Hepatic stellate cell (primary cell): ENCODE measurements at places on chromosomes 4 and X.

DNA sequence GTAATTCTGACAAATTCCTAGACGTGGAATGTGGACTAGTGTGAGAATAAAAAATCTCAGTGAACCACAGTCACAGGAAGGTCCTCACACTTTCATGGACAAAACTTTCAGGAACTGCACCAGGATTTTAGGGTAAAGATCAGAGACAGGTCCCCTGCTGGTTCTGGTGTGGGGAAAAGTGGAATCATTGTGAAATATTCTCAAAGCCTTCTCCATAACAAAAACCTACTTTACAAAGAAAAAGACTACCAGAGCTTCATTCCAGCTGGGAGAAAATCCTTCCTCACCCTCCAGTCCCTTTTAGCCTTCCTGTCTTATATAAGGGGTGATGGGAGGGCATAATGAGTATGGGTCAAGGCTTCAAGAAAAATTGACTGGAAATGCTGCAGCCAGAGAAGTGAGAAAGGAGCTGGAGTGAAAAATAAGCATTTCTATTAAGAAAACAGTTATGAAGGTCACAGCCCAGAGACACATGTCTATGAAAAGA is 325.8 kb downstream of the ARAP2 start:
- DNase-seq = no peak

DNA sequence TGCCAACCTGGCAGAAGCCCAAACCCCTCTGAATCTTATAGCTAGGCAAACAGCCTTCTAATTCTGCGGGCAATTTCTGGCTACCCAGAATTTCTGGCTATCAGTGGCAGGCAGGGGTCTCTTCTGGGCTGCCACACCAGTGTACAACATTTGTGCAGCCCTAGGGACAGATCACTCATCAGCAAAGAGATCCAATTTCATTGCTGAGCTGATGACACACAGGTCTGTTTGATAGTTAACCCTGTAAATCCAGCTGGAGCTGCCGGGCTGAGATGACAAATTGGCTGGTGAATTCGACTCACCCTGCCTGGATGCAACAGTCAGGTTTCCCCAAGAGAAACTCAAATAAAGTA is 2.4 kb downstream of the MID1 start:
- DNase-seq = no peak

DNA sequence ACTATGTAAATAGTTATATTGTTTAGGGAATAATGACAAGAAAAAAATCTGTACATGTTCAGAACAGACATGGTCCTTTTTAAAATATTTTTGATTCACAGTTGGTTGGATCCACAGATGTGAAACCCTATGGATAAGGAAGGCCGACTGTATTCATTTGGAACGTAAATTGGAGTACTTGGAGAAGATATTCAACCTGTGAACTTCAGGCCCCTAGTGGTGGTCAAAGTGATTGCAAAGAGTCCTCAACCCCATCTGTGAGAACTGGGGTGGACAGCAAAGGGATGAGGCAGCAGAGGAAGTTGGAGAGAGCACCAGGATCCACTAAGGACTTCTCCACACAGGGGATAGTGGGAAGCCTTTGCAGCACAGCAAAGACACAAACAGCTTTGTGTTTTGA is 6.2 kb upstream of the CXCL13 start:
- DNase-seq = no peak

GRCh38 chrX:140766024-140766611 is 56.6 kb downstream of the LINC00632 start:
- DNase-seq = peak; percentile 14

GRCh38 chr4:74930162-74930561 is 2.8 kb upstream of the PARM1 start:
- no peak for DNase-seq

DNA sequence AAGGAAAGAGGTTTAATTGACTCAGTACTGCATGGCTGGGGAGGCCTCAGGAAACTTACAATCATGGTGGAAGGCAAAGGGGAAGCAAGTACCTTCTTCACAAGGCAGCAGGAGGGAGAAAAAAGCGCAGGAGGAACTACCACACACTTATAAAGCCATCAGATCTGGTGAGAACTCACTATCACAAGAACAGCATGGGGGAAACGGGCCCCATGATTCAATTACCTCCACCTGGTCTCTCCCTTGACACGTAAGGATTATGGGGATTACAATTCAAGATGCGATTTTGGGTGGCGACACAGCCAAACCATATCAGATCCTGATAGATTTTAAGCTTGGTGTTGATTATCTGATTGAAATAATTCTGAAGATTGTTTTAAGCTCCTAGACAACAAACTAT is 218.7 kb downstream of the CBR4 start:
- no peak for DNase-seq

GRCh38 chrX:17735406-17735805 is 1.9 kb upstream of the SCML1 start:
- no peak for DNase-seq

DNA sequence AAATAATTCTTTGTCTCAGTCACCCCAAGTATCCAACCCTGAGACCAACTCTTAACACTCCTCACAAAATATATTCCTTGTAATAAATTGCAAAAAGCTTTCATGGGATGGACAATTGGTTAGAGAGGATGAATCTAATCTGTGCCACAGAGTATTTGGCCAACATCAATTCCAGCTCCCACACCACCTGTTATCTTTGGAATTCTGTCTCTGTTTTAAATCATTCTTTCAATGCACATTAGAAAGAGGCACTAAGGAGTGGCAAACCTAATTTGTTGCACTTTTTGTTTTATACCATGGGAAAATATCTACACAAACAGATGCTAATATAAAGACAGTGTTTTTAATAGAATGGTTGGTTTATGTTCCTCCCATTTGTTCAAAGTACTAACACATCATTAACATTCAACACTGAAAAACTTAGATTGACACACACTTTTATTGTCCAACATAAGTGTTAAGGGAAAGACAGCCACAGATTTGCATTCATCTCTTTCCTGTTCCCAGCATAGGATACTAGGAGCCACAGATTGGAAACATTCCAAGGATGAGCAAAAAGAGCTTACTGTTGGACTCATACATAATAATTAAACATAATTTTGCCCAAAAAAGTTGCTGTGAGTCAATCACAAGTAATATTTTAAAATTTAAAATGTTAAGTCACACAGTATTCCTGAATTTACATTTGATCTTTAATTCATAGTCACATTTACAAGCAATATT is 116.4 kb downstream of the PPA2 start:
- DNase-seq = no peak

GRCh38 chrX:22134681-22135080 is 102.6 kb downstream of the PHEX start:
- peak; percentile 37 for DNase-seq

DNA sequence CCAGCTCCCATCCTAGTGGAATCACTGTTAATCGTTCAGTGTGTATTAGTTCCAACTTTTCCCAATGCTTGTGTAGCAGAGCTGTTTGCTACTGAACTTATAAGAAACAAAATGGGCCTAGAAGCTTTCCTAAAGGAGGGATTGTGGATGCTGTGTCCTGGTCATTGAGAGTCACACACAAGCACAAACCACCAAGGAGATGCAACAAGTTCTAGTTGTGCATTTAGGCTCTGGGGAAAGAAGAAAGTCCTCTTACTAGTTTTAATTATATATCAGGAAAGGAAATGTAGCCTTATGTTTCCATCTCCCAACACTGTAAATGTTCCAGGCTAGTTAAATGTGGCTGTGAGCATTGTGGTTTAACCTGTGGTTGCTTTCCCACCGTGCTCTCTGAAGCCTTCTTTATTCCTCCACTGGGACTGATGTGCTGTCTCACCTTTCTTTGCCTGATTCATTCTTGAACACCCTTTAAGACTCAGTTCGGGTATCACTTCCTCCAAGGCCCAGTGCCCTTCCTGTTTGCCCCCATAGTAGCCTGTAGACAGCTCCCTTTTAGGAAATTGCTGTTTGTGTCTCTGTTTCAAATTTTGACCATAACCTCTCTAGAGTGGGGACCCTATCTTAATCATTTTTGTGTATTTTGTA is 34.3 kb downstream of the ATP10D start:
- DNase-seq = no peak

- DNase-seq = no peak
These were observed 17.3 kb upstream of the BBS12 start for GRCh38 chr4:122715221-122715620.

DNA sequence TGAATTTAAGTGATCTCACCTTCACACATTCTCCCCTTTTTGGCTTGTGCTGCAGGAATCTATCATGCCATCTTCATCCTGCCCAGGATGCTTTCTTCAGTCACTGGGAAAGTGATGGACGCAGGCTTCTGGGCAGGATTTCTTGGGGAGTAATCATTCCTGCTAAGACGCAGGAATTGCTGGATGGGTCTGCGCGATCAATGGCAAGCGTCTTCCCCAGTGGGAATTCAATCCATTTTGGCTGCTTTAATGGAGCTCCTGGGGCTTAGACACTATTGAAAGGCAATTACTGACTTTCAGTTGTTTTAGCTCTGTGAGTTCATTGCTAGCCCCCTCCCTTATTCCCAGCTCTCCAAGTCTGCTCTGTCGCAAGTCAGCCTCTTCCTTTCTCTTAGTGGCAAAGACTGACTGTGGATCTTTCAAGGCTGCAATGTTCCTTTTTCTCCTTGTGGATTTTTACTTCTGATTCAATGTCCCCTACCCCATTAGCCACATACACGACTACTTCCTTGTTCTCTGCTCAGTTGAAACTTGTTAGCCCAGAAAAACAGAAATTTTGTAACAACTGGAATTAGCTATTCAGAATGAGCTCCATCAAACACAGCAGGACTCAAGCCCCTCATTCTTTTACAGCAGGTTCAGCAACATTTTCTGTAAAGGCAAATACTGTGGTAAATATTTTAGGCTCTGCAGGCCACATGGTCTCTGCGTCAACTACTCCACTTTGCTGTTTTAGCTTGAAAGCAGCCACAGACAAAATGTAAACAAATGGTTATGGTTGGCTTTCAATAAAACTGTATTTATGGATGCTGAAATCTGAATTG is 154.9 kb downstream of the ASB9 start:
- DNase-seq = no peak

- DNase-seq = peak; percentile 5
These were observed 1.1 kb upstream of the RRH start for GRCh38 chr4:109826719-109827118.

DNA sequence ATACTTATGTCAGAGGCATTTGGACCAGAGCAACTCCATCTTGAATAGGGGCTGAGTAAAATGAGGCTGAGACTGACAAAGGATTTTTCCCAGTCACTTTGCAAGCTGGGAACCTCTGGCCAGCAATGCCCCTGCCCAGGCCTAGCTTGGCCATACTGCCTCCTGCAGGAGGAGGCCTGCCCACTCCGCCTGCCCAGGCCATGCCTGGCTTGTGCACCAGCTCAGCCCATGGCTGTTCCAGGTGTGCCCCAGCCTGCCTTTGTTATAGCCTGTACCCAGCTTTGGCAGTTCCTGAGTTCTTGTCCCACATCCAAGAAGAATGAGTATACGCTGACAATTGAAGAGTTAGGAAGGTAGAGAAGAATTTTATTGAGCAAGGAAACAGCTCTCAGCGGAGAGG is 176.1 kb downstream of the AASDH start:
- DNase-seq = no peak

DNA sequence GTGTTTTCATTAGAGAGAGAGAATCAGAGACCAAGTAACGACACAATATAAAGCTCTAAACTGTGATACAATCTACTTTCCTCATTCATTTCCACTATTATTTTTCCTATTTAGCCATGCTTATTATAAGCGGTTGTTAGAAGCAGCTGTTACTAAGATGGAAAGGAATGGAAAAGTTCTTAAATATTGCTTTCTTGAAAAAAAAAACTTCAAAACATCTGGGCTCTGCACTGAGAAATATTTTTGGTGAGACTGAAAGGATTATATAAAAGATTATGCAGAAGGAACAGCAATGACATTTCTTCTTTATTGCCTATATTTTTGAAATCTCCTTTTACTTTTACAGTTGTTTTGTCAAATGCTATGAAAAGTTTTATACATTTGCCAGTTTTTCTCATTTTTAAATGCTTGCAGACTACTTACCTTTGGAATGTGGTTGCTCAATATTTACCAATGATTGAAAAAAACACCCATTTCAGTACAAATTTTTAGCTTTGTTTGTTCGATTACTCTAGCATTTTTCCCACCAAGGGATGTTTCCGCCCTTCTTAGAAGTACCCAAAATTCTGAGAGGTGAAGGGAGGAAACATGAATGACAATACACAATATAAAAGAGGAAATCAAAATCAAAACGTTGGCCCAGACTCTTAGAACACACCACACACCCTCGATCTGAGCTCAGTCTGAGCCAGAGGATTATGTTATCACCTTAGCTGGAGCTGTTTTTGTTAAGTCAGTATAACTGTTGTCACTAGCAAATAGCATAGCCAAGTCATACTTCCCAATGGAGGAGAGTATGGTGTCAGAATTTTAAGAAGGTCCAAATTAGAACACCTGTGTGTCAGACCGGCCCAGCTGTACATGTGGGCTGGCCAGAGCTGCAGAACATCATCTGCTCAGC is 18.4 kb downstream of the DKK2 start:
- no peak for DNase-seq
